ENCODE measurements at places on chromosomes 12 and 14. TPM values are rescaled to one million over a fixed set of nuclear protein-coding genes. Genes with fewer than 3 reads are reported as not detected.

DNA sequence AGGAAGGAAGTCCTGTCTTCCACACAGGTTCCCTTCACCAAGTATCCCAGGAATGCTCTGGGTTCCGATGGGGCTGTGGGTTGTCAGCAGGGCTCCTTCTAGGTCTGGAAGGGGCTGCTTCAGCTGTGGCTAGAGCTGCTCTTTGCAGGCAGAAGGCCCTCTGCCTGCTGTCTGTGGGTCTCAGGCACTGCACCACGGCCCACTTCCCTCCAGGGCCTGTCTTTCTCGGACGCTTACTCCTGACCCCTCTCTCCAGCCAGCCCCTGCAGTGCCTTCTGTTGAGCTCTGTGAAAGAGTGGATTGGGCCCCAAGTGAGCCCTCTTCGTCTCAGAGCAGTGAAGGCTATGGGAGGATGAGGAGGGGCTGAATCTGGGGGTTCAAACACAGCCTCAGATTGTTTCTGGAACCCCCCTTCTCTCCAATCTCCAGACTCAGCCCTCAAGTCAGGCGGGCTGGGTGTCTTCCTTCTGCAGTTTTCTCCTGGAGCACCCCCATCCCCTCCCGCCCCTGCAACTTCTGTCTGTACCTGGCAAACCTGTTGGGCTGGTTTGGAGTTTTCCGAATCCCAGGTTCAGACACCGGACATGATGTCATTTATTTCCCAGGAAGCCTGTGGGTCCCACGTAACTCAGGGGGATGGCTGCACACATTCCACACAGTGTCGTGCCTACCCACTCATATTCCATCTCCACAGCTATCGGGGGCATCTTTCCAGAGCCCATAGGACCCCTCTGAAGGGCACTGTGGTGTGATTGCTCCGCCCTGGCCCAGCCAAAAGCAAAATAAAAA is 24.9 kb upstream of the SPPL3 start:
- no peak overlapping the region for H3K4me3 ChIP-seq
- H3K27ac ChIP-seq = no peak overlapping the region
- H3K36me3 ChIP-seq = no peaks in the 10 kb centered on the region
- no peak for DNase-seq
- H3K4me1 ChIP-seq = no peaks in the 10 kb centered on the region
- H3K27me3 ChIP-seq = no peaks in the 10 kb centered on the region

Gene SSTR1
- 3.5 TPM for total RNA-seq

DNA sequence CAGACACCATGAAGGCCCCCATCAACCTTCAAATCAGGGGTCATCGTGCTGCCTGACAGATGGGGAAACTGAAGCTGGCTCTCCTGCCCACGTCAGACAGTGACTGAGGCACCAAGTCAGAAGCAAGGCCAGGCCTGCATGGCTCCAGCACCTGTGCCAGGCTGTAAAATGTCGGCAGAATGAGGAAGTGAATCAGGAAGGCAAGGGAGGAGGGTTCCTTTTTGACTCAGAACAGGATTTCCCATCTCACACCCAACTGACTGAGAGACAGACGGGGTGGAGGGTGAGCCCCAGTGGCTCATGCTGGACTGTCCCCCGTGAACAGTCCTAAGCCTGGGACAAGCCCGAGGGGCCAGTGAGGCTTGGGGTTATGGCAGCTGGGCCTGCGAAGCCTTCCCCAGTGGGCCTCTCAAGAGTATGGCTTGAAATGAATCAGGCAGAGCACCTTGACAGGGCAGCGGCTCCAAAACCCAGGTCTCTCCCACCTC is 20.9 kb downstream of the SYNE3 start:
- H3K27ac ChIP-seq = no peak overlapping the region
- no peaks in the 10 kb centered on the region for H3K36me3 ChIP-seq

Gene B3GNT4
- not detected for total RNA-seq

- H3K4me3 ChIP-seq = no peak overlapping the region
- no peak overlapping the region for H3K27ac ChIP-seq
- no peaks in the 10 kb centered on the region for H3K36me3 ChIP-seq
- H3K4me1 ChIP-seq = no peaks in the 10 kb centered on the region
Observed at GRCh38 chr14:32225378-32225920, 22.4 kb upstream of the RNU6-8 start.

Gene TMTC3
- total RNA-seq = 14.3 TPM

Gene FAM222A
- total RNA-seq = 1.2 TPM

- H3K4me3 ChIP-seq = no peak overlapping the region
- H3K4me1 ChIP-seq = no peaks in the 10 kb centered on the region
- no peak overlapping the region for H3K27ac ChIP-seq
- H3K36me3 ChIP-seq = peaks cover 5% of the 10 kb centered on the region
Observed at GRCh38 chr12:94308612-94309011, 151.1 kb downstream of the CEP83 start.

Gene CAPZA3
- 0.26 TPM for total RNA-seq

Gene KLRC2
- 0.68 TPM for total RNA-seq

DNA sequence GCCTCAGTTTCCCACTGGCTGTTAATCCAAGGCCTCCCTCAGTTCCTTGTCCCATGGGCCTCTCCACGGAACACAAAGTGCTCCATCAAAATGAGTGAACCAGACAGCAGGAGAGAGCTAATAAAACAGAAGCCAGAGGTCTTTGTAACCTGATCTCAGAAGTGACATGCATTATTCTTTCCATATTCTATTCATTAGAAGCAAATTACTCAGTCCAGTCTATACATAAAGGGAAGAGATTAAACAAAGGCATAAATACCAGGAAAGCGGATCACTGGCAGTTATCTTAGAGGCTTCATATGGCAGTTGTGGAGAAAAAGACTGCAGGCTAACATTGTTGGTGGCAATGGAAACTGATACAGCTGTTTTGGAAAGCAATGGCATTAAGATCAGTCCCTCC is 170.6 kb upstream of the GARIN6 start:
- H3K27ac ChIP-seq = no peak overlapping the region
- H3K36me3 ChIP-seq = no peaks in the 10 kb centered on the region
- H3K4me1 ChIP-seq = no peaks in the 10 kb centered on the region
- no peak overlapping the region for H3K4me3 ChIP-seq
- no peak for DNase-seq
- no peaks in the 10 kb centered on the region for H3K27me3 ChIP-seq

Gene AMIGO2
- total RNA-seq = 2.8 TPM

Gene SRRM4
- not detected for total RNA-seq
